ENCODE measurements at places on chromosomes 13 and 19.

GRCh38 chr13:48910686-48911085, 65.0 kb upstream of the FNDC3A start:
- DNase-seq: no peak

GRCh38 chr13:83377491-83377890, 504.8 kb downstream of the SLITRK1 start:
- no peak for DNase-seq

DNA sequence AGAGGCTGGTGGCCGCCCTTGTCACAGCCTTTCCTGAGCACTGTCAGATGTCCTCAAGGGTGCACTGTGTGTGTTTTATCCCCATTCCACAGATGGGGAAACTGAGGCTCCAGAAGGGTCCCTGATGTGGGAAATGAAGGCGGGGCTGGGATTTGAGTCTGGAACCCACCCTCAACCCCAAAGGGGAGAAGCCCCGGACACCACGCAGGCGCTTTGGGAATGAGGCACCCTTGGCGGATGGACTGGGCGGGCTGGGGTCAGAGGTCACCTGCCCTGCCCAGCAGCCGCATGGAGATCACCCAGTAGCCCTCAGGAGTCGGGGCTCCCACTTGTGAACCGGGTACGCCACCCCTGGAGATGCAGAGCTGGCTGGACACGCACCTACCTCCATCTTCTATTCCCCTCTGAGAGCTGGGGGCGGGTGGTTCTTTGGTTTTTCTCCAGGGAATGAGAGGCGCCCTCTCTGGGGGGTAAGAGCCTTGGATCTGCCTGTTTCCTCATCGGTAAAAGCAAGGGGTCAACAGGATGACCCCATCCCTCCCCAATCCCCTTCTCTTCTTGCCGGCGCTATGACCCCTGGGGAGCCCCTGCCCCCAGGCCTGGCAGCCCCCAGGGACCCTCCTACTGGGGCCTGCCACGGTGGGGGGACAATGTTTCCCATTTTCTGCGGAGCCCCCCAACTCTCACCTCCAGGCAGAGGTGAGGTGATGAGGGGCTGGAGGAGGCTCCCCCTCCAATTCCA, 8.3 kb upstream of the ONECUT3 start:
- DNase-seq: no peak

DNA sequence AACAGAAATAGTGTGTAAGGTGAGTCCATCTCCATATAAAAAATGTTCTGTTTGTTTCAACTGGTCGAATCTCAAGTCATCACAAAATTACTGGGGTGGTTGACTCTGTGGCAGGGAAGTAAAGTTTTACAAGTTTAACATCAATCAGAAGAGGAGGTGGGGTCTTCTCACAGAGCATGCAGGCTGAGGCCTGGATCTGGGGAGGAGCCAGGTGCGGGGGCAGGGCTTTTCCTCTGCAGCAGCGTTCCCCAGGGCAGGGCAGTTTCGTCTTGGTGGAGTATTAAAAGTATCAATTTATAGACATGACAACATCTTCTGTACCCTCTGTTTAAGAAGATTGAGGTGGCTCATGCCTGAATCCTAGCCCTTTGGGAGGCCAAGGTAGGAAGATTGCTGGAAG, 68.8 kb downstream of the SLC7A9 start:
- DNase-seq: no peak

GRCh38 chr19:46022431-46023310, at the start of gene PGLYRP1:
Gene PGLYRP1, minus strand, starts transcription at chr19:46023053. Its CDS starts 32 bp downstream, at chr19:46023021.
- DNase-seq: no peak

DNA sequence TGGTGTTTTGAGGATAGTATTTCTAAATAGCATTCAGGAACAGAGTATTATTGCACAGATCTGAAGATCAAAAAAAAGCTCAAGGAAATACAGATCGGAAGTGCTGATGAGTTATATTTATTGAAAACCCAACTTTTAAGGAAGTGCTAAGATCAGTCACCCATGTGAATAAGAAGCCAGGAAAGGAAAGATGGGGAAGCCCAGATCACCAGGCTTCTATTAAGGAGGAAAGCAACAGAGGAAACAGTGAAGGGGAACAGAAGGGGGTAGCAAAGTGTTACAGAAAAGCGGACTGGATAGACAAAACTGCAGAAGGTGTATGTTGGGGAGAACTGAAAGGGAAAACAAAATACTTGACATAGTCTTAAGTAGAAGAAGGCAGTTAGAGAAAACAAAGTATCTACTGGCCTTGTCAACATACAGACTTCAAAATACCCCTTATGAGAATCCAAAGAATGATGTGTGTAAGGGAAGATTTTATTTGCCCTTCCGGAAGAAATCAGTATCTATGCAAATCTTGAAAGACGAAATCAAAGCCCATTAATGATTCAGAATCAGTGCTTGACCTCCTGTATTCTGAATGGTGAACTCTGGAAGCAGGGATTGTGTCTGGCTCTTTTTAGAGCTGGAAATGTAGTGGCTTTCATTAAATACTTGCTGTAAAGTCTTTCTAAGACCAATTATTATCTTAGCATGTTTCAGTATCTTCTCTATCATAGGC, 12.1 kb downstream of the UFM1 start:
- DNase-seq: no peak

DNA sequence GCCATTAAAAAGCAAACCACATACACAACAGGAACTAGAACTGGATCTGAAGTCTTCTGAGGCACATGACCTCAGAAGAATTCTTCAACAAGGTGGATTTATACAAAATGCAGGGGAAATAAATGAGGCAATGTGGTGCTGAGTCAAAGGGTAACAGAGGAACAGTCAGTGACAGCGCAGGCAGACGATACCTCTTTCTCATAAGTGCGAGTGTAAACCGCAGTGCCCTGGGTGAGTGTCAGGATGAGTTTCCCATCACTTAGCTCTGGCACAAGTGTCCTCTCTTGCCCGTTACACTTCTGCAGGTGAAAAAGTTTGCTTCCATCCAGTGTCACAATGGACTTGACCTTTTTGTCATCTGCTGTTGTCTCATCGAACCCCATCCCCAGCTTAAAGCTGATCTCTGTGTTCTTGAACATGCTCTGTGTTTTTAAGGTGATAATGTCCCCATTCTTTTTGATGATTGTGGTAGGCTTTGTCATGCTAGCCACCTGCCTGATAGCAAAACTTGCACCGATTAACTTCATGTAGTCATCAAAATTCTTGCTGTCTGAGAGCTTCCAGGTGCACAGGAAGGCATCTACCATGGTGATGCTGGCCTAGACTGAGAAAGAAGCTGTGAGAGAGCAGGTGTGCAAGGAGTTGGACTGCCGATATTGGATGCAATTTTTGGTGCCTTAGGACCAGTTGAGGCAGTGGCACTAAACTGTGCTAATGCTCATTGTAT, 97.3 kb downstream of the AKAP11 start:
- no peak for DNase-seq

All from immature natural killer cell (primary cell).